ENCODE measurements at places on chromosomes 1 and 21.

GRCh38 chr21:23455676-23456075 lies 2151.6 kb downstream of the MRPL39 start:
- DNase-seq, result no peak

DNA sequence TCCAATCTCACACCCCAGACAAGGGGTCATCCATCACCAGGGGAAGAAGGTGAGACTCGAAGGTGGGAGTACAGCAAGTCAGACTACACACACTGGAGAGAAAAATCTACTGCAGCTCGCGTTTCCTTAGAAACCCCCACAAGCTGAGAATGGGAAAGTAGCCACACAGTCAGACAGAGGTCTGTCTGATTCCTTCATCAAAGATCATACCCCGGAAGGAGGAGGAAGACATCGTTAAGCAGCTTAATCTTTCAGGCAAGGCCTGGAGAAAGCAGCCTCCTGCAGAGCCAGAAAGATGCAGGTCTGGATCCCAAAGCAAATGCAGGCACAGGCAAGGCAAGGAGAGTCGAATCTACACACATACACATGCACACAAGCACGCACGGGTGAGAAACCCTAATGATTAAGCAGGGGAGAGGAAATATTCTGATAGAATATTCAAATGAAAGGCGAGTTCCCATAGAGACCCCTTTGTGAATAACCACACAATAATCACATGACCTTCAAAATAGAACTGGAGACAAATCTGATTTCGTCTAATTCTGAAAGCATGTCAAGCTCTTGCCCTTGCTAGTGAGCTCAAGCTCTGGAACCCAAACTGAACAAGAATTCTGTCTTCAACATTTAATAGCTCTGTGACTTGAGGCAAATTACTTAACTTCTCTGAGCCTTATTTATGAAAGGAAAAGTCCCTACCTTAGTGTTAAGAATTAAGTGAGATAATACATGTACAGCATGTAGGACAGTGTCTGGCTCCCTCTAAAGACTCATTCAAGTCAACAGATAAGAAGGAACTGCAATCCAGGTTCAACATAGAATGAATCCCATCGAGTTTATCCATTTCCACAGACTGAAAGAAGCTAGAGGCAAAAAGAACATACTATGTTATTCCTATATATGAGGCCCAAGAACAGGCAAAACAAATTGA lies 387.8 kb downstream of the OMA1 start:
- DNase-seq, result no peak

- no peak for DNase-seq
Measured at GRCh38 chr1:53586765-53587164, 127.6 kb downstream of the DMRTB1 start.

GRCh38 chr1:15943992-15944307 lies 32.0 kb downstream of the ZBTB17 start:
- no peak for DNase-seq

GRCh38 chr1:192707978-192708547 lies 72.1 kb downstream of the RGS13 start:
- DNase-seq, result no peak

- DNase-seq, result no peak
Measured at GRCh38 chr1:63971557-63971956, 197.7 kb downstream of the ROR1 start.

DNA sequence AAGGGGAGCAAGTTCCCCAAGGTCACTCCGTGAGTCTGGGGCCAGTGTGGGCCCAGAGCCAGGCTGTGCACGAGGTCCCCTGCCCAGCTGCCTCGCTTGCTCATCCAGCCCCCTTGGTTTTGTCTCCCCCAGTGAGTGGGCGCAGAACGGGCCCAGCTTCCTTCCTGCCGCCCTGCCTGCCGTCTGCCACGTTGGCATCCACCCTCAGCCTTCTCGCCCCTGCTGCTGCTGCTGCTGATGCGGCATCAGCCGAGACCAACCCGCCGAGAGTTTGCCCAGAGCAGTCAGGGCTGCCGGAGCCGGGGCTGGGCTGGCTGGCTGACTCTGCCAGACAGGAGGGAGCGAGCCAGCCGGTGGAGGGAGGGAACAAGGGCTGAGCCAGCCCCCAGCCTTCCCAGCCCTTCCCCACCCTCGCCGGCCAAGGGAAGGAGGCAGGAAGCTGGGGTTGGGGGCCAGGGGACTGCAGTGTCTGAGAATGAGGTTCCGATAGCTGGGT lies 31.4 kb upstream of the WASF2 start:
- peak; percentile 61 for DNase-seq

GRCh38 chr1:163528710-163529348 lies 207.1 kb downstream of the NUF2 start:
- DNase-seq, result peak; percentile 32

GRCh38 chr1:88537787-88538186 lies 146.3 kb upstream of the PKN2 start:
- DNase-seq, result no peak

DNA sequence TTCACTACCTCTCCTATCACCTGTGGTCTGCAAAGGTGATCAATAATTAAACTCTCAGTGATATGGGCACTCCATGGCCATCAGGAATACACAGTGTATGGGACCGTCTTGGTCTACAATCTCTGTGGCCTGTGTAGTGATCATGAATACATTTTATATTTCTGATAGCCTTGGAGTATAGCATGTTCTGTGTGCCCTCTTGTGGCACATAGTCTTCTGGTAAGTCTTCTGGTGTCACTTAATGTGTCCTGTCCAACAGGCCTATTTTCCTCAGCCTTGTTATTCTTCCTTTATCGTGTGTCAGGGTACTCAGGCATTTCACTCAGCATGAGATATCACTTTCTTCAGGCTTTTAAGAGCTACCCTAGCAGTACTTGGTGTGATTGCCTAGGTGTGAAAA lies 393.6 kb downstream of the AGBL4 start:
- no peak for DNase-seq

GRCh38 chr1:236558846-236559245 lies 35.1 kb downstream of the LGALS8 start:
- no peak for DNase-seq

- DNase-seq, result no peak
Measured at GRCh38 chr1:220825819-220826551, 39.3 kb downstream of the MTARC1 start.

GRCh38 chr1:23720256-23720995 lies 22.8 kb upstream of the ELOA start:
- no peak for DNase-seq

GRCh38 chr1:44084998-44085675 lies 33.5 kb upstream of the KLF17 start:
- no peak for DNase-seq
